Activated CD4-positive, CD25-positive, alpha-beta regulatory T cell treated with anti-CD3 and anti-CD28 coated beads, Interleukin-2, amount 50 U/mL, for 72 hours (primary cell): ENCODE measurements at places on chromosomes 12 and 14.
A peak's percentile ranks its signal among the peaks of the same experiment; 100 is the strongest.

DNA sequence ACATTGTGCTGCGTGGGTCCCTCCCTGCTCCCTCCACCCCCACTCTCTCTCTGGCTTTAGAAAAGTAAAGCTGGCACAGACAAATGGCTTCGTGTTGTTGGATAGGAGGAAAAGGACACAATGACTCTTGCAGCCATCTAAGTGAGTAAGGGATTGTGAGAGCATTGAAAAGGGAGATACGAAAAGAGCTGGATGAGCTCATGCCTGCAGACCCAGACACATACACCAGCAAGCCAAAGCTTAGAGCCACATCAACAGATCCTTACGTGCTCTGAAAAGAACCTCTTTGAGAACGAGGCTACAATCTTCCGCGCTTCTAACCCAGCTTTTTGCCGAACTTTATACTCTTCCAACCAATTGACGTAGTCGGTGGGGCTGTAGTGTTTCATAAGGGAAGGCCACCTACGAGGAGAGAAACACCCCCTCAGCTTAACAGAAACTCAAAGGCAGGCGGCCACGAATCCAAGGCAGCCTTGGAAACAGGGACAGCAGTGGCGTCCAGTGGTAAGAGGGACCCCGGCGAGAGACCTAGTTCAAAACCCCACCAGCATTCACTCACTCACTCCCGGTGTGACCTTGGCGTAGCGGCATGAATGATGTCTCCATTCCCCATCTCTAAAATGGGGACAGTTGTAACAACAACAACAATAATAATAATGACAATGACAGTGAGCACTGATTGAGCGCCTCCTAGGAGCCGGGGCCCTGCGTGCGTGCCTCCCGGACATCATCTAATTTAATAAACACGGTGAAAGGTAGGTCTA is 1.1 kb downstream of the FBXO21 start:
- no peak for DNase-seq

DNA sequence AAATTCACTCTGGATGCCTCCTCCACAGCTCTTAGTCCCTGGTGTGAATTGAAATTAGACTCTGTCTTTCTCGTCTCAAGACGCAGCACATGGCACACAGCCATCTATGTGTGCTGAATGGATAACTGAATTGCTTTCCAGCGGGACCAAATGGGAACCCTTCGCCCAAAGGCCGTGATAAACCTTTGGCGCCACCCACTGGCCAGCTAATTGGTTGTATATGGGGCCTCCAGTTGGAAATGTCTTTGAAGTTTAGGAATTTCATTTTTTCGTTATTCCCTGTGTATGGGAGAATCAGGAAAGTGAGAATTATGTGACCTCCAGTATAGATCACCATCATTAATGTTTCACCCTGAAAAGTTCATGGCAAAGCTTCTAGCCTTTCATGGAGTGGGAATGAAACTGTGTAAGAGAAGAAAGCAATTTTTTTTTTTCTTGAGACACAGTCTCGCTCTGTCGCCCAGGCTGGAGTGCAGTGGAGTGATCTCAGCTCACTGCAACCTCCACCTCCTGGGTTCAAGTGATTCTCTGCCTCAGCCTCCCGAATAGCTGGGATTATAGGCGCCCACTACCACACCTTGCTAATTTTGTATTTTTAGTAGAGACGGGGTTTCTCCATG is 9.8 kb upstream of the HSP90AA1 start:
- peak; percentile 63 for DNase-seq

- no peak for DNase-seq
Observed at GRCh38 chr12:65725376-65725775, 98.9 kb upstream of the HMGA2 start.

DNA sequence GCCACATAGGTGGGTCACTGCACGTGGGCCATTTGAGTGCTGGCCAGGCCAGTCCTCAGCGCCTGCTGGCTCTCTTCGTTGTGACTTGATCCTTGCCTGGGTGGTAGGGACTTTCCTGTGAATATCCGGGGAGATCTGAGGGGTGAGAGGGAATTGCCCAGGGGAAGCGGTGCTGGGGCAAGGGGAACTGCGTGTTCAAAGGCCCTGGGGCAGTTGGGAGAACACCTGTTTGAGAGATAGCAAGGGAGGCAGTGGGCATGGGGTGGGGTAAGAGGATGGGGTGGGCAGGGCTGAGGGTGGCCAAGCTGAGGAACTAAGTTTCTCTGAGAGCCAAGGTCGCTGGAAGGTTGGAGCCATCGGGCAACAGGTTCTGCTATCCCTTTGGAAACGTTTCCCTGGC is 25.0 kb downstream of the SETD1B start:
- DNase-seq = no peak

- no peak for DNase-seq
Observed at GRCh38 chr12:32868885-32869284, 27.7 kb downstream of the PKP2 start.

- DNase-seq = peak; percentile 17
Observed at GRCh38 chr14:99727096-99727870, 43.2 kb downstream of the CYP46A1 start.

- peak; percentile 13 for DNase-seq
Observed at GRCh38 chr14:101501858-101502615, 59.3 kb upstream of the DIO3 start.

- DNase-seq = no peak
Observed at GRCh38 chr12:75488553-75488952, 8.0 kb downstream of the GLIPR1 start.

DNA sequence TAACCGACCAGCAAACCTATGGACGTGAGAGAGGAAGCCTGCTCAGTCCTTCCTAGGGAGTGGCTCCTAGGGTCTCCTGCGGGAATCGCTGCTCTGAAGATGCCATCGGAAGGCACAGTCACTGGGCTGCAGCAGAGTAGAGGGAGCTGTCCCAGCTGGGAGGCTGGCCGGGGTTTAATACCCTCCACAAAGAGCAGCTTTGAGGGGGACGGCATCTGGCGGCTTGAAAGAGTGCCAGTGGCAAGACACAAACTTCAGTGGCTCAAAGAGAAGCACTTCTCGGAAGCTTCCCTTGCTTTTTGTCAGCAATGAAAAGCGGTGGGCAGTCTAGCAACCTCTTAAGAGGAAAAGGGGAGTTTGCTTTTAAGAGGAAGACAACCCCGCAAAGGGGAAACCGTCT is 114.6 kb downstream of the TMEM132C start:
- DNase-seq = no peak

GRCh38 chr14:100536721-100537445 is 50.3 kb downstream of the BEGAIN start:
- DNase-seq = no peak

DNA sequence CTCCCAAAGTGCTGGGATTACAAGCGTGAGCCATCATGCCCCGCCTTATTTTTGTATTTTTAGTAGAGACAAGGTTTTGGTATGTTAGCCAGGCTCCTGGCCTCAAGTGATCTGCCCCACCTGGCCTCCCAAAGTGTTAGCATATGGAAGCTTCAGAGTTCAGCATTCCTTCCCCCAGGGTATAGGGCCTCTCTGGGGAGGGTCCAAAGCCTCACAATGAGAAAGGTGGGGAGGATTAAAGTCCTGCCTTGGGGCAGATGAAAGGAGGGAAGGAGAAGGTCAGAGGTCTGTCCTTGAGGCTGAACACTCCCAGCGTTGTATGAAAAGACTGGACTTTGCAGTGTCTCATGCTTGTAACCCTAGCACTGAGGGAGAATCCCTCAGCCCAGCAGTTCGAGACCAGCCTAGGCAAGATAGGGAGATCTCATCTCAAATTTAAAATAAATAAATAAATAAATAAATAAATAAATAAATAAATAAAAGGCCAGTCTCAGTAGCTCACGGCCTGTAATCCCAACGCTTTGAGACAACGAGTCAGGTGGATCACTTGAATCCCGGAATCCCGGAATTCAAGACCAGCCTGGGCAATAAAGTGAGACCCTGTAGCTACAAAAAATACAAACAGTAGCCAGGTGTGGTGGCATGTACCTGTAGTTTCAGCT is 22.0 kb upstream of the RCOR1 start:
- no peak for DNase-seq

GRCh38 chr12:115223322-115223721 is 539.3 kb upstream of the TBX3 start:
- no peak for DNase-seq

- no peak for DNase-seq
Observed at GRCh38 chr14:94403312-94403932, 15.0 kb upstream of the SERPINA1 start.

DNA sequence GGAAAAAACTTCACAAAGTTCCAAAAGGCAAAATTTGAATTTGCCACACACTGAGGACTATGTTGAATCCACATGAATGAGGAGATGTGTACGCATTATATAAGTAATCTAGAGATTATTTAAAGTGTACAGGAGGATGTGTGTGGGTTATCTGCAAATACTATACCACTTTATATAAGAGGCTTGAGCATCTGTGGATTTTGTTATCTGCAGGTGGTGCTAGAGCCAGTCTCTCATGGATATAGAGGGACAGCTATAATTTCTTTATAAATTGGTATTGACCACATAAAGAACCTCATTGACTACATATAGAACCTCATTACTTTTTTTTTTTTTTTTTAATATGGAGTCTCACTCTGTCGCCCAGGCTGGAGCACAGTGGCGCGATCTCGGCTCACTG is 32.2 kb upstream of the RXYLT1 start:
- DNase-seq = no peak
